ENCODE measurements at places on chromosomes 2 and 18.

GRCh38 chr2:8118940-8119781 lies 562.7 kb upstream of the ID2 start:
- no peak for DNase-seq

- no peak for DNase-seq
Observed at GRCh38 chr2:47422016-47422415, 19.1 kb downstream of the MSH2 start.

- DNase-seq, result no peak
Observed at GRCh38 chr2:14445670-14446069, 186.8 kb upstream of the LRATD1 start.

GRCh38 chr2:46493241-46493970 lies 14.0 kb downstream of the TMEM247 start:
- no peak for DNase-seq

- no peak for DNase-seq
Observed at GRCh38 chr2:98012561-98012991, 16.8 kb upstream of the TMEM131 start.

DNA sequence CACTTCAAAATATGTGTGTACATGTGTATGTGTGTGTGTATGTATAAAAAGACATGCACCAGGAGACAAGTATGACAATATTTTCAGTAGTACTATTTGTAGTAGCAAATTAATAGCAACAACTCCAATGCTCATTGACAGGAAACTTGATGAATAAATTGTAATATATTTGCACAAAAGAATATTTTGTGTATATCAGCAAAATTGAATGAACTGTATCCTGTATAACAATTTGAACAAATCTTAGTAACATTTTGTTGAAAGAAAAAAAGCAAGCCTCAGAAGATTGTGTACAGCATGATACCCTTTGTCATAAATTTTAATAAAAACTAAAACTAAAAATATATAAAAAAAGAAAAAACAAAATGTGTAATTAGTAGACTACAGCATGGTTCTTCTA lies 1367.3 kb upstream of the TMEFF2 start:
- no peak for DNase-seq

DNA sequence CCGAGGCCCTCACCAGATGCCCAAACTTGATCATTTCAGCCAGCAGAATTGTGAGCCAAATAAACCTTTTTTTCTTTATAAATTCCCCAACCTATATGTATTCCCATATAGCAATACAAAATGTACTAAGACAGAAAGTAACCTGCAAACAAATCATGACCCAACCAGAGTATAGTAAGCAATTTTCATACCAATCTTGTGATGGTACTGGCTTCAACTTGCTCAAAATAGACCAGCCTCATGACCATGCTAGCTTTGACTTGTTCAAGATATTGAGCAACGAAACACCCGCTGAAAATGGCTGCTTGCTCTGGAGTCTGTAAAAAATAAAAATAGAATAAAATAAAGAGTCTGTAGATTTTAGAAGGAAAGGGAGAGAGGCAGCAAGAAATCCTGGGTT lies 97.6 kb downstream of the C1D start:
- no peak for DNase-seq

- no peak for DNase-seq
Observed at GRCh38 chr2:106068451-106068850, 125.7 kb downstream of the UXS1 start.

- DNase-seq, result no peak
Observed at GRCh38 chr2:121211689-121212151, 73.3 kb downstream of the TFCP2L1 start.

DNA sequence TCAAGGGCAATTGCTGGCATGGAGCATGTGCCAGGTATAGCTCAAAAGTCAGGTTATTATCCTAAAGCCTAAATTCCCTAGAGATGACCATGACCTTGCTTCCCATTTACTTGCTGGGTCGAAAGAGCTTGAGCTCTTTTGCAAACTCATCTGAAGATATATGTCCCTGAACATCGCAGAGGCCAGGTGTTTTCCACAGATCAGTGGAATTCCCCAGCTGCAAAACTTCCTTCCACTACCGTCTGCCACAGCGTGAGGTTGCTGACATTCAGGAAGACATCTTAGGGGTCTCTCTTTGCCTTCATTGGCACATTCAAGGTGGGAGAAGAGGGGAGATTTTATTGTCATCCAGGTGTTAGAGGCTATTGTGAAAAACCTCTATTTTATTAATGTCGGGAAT lies 171.0 kb downstream of the MIB1 start:
- no peak for DNase-seq

DNA sequence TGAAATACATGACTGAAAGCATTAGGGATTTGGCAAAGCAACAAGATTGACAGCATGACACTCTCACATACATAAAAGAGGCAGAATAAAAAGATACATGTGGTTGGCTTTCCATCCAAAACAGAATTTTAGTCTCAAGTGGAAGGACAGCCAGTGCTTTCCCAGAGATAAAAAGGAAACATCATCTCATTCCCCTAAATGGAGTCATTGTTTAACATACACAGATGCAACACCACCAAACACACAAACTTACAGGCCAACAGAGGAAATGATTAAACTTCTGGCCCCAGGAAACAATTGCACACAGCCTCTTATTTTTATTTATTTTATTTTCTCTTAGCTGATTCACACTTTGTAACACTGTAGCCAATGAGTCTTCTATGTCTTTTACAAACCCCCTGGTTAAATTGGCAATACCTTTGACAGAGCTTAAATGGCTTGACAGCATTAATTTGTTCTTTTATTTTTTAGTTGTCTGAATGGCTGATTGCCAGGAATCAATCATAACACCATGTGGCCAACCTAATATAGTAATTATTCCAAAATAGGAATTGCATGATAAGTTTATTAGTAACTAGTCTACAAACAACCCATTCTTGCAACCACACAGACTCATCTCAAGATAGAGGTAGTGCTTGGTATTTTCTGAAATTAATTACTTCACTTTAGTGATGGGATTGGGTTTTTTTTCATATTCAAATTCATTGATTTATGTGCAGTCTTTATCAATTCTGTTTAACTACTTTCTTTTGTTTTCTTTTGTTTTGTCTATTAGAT lies 190.5 kb downstream of the RND3 start:
- DNase-seq, result no peak

- no peak for DNase-seq
Observed at GRCh38 chr18:58241877-58242276, 197.9 kb downstream of the NEDD4L start.

GRCh38 chr2:20322527-20323300 lies 27.9 kb downstream of the PUM2 start:
- no peak for DNase-seq

DNA sequence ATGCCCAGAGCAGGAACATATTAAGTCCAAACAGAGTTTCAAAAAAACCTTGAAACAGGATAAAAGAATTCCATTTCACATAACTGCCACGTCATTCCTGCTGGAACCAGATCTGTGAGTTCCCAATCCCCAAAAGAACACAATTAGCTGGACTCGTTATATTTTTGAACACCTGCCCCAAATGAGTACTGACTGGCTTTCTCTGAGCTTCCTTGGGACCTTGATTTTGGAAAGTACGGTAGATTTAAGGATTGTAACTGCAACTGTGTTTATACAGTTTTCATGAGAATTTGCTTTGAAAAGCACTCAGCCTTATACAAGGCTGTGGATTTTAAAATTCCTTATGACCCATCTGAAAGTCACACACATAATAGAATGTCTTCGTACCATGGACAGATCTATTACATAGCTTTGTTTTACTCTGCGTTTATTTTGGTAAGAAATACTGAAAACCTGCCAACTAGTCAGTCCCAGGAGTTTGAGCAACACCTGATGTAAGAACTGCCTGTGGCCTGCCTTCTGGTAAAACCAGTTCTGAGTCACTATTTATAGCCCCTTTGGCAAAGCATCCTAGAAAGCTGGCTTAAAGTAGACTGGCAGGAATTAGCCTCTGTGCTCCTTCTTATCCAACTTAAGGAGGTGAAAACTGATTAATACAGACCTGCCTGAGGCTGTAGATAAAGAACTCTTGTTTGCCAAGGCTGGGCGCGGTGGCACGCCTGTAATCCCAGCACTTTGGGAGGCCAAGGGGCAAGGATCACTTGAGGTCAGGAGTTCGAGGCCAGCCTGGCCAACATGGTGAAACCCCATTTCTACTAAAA lies 48.1 kb downstream of the MERTK start:
- DNase-seq, result no peak

GRCh38 chr18:22546905-22547570 lies 129.3 kb upstream of the CTAGE1 start:
- DNase-seq, result no peak

DNA sequence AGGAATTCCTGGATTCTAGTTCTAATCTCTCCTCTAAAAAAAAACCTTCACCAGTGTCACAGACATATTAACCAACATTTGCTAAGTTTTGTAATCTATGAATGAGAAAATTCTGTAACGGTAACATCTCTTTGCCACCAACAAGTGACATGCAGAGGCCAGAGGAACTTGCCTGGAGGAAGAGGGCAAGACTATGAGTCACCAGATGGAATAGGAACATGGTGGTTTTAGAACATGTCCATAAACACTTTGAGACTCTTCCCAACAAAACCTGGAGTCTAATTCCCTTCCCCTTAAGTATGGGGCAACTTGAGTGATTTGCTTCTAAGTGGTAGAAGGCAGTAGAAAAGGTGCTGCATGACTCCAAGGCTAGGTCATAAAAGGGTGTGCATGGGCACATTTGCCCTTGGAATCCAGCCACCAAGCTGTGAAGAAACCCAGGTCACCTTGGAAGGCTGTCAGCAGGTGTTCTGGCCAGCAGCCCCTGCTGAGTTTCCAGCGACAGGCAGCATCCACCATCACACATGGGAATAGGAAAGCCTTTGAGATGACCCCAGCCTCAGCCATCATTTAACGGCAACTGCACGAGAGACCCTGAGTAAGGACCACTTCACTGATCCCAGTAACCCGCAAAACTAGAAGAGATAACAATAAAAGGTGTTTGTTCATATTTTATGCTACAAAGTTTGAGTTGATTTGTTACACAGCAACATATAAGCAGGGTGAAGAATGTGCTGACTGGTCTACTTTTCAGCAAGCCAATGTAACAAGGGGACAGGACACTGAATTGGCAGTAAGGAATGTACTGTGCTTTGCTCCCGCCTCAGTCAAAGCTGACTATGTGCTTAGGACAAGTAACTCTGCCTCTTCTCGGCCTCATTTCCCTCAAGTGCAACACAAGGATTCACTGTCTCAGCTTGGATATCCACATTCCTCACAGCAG lies 90.6 kb downstream of the SKA1 start:
- DNase-seq, result no peak

DNA sequence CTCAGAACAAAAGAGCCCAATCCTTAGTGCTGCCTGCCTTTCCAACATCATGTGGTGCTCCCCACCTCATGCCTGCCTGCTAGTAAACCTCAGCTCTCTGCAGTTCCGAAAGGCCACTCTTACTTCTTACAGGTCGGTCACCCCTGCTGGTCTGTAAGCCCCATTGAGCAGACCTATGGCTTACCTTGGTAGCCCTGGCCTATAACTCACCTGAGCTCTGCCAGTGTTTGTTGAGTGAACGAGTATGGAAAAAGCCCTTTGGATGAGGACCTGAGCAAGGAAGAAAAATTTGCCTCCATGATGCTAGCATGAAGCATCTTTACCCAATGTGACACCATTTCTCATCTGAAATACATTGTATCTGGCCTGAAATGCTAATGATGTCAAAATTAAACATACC lies 83.3 kb downstream of the LIPG start:
- no peak for DNase-seq

GRCh38 chr2:213923543-213923942 lies 487.3 kb upstream of the VWC2L start:
- DNase-seq, result no peak

GRCh38 chr2:138430181-138430580 lies 71.4 kb upstream of the SPOPL start:
- DNase-seq, result no peak

DNA sequence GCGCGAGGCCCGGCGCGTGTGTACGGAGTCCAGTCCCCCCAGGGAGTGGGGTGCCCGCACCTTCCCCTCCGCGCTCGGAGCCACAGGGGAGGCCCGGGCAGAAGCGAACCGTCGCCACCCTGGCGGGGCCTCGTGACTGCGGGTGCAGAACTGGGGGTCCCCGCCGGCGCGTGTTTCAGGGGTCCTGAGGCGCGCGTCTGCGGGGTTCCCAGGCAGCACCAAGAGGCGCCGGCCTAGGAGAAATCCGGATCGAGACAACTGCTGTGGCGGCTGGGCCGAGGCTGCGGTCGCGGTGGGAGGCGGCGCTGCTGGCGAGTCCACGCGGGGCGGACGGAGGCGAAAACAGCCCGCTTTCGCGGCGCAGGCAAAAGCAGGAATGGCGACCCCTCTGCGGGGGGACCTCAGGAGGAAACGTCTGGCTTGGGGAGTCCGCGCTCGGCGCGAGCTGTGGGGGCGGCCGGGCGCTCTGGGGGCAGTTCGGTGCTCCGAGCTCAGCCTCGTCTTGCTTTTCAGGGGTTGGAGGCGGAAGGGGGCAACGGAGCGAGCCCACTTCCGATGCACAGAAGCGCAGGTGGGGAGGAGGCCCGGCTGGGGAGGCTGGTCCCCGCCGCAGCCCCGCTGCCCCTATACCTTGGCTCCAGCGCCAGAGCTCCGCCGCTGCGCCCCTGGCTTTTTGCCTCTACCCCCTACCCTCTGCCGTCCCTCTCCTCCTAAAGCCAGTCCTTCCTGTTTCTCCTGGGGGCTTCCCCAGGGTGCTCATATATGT lies 81.5 kb upstream of the LDLRAD4 start:
- DNase-seq, result no peak

DNA sequence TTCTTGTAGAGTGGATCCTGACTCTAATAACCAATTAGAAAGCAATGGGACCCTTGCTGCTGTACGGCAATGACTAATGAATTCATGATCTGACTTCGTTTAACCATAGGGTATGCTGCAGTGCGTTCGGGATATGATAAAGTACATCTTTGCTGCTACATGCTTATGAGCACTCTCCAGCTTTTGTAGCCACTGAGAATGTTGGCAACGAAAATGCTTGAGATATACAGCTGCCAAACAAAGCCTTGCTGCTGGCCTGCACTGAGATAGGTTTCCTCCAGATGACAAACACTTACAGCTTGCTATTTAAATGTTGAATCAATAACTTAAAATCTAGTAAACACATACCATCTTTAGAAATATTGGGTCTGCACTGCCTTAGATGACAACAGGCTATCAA lies 372.4 kb upstream of the SLC8A1 start:
- no peak for DNase-seq

DNA sequence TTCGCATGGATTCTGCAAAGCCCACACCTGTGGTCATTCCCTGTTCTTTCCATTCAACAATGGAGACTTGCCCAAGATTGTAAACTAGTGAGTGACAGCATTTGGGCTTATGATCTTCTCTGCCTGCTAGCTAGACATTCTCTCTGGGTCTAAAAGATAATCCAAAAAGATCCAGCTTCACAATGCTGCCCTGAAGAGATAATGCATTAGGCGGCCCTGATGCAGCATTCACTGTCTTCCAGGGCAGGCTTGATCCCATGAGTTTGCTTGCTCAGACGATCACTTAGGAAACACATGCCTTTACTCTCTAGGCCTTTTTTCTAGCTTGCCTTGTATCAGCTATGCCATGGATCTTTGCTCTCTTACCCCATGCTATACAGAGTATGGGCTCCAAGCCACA lies 196.1 kb downstream of the SETBP1 start:
- DNase-seq, result no peak

- DNase-seq, result no peak
Observed at GRCh38 chr2:230161184-230161583, 58.6 kb downstream of the SP110 start.

GRCh38 chr2:90645-91312 lies 44.5 kb upstream of the FAM110C start:
- DNase-seq, result no peak

GRCh38 chr2:212726403-212726802 lies 187.8 kb upstream of the ERBB4 start:
- DNase-seq, result no peak

Data from activated CD8-positive, alpha-beta memory T cell treated with anti-CD3 and anti-CD28 coated beads for 1 hour (primary cell).